ENCODE measurements at places on chromosomes 4 and X.

DNA sequence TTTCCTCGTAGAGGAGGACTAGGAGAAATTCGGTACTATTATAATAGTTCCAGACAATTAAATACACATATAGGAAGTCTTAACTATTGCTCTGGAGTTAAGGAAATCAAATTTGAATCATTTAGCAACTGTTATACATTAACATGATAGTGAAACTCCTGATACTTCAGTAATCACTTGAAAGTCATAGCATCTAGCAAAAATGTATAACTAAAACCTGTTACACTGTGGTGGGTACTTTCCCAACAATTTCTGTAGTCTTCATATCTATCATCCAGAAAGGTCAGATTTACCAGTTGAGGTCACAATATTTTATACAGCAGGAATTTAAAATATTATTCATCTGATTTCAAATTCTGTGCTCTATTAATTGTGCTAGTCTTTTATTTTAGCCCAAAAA is 669.6 kb upstream of the PCDH10 start:
- no peak for DNase-seq

DNA sequence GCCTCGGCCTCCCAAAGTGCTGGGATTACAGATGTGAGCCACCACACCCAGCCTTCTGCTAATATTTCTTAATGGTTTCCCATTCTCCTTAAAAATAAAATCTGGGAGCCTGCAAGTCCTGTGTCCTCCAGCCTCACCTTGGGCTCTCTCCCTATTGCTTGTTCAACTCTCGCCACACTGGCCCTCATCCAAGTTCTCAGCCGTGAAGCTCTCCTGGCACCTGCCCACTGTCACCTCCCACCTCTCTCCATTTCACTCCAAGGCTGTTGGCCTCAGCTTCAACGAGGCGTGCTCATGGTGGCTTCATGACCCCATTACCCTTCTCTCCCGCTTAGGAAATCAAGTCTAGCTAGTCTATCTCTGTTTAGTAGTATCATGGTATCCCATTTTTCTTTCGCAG is 9.5 kb upstream of the ETNPPL start:
- DNase-seq: no peak

GRCh38 chrX:73922856-73923455 is 360.0 kb downstream of the CHIC1 start:
- DNase-seq: no peak

GRCh38 chr4:162644346-162644745 is 480.5 kb upstream of the FSTL5 start:
- no peak for DNase-seq

DNA sequence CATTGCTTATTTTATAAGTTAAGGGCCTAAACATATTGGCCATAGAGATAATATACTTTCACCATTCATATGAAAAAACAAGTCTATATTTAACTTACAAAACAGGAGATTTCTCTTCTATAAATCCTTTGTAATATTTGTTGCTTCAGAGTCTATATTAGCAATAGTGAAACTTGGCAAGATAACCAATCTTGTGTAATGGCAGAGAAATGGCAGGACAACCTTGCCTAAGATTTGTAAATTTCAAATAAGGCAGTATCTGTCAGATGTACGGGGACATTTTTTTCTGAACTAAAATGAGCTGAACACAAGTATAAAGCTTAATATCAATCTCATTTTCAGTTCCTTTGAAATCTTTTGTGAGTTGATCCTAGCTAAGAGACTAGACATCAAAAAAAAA is 17.8 kb upstream of the CPEB2 start:
- DNase-seq: no peak

DNA sequence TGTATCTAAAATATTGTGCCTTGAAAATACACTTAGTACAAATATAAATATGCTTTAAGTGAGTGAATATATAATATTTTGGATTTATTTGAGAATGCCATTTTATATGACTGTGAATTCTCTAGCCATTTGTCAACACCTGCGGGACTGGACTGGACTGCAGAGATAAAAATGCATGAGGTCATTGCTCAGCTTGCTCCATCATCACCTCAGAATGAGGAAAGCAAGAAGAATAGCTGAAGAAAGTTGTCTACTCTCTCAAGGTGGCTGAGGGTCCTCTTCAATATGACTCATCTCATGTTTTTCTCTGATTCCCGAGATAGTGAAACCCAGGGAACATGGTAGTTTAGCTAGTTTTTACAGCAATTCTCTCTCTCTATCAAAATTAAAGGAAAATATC is 732.5 kb upstream of the AGA start:
- DNase-seq: no peak

- DNase-seq: peak; percentile 15
Observed at GRCh38 chr4:16264798-16265197, 38.5 kb upstream of the TAPT1 start.

- DNase-seq: no peak
Observed at GRCh38 chrX:115592997-115593734, 32.2 kb downstream of the PLS3 start.

- peak; percentile 56 for DNase-seq
Observed at GRCh38 chr4:147103403-147103946, 157.8 kb upstream of the TTC29 start.
